ENCODE measurements at places on chromosomes 7 and 10. TPM values are rescaled to one million over a fixed set of nuclear protein-coding genes. Genes with fewer than 3 reads are reported as not detected.
A peak's percentile ranks its signal among the peaks of the same experiment; 100 is the strongest.

GRCh38 chr10:60998932-60999331 lies 54.9 kb upstream of the RHOBTB1 start:
- DNase-seq = no peak

GRCh38 chr7:65912237-65912636 lies 39.4 kb downstream of the VKORC1L1 start:
- no peak for DNase-seq

DNA sequence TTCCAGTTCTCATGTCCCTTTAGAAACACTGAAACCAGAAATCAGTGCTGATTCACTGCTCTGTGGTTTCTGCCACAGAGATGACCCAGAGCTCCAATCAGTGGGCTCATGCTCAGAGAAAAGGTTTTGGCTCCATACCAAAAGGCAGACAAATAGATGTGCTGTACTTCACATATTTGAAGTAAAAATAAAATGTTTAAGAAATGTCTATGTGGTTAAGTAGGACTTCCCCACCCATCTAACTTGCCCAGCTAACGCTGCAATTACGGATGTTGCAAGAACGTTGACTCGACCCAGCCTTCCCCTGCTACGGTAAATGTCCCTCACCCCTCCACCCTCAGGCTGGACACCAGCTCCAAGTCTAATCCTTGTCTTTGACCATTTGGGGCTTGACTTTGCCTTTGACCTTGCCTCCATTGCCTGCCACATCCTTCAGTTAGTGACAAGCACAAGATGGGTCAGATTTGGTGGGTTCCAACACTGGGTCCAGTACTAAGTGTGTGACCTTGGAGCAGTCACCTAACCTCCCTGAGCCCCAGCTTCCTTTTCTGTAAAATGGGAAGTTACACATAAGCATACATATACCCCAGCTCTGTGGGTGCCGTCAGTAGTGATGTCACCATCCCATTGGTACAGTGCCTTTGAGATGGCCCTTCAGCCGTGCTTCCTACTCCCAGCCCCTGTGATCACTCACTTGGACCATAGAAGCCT lies 95.8 kb downstream of the CHST15 start:
- peak; percentile 5 for DNase-seq

DNA sequence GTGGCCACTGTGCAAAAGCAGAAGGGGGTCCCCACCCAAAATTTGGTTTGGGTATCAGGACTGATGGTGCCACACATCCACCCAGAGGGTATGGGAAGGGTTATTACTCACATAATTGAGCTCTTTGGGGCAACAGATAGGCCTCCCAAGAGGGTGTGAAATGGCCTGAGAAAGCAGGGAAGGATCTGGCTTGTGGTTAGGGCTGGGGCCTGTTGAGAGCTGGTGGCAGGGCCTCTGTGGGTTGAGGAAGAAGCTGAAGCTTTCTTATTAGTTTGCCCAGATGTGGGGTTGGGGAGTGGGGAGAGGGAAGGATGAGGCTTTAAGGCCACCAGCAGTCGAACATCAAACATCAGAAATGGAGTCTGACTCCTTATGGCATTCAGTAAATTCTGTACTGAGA lies 18.3 kb upstream of the MKI67 start:
- no peak for DNase-seq

DNA sequence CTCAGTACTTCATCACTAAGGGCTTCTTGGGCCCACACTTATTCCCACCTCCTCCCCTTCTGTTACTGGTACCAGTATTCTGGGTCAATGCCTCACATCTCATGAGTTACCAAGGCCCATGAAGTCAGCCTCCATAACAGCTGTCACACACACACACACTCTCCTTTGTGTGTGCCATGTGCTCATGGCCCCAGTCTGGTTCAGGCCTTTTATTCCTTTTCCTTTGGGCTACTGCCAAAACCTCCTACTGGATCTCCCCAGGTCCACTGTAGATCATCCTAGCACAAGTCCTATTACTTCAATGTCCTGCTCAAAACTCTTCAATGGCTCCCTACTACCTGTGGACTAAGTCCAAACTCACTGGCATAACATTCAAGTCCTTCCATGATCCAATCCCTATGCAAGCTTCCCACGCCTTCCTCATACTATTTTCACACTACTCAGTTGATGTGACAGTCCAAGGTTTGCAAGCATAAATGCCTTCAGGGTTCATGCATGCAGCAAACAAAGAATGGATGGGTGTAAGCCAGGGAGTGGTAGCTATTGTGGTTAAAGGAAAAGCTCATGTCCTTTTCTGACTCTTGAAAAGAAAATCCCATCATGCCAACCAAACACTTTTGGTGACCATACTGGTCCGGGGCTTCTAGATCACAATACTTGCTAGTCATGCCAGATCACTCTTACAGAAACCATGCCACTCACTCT lies 68.1 kb downstream of the CCDC6 start:
- no peak for DNase-seq

- no peak for DNase-seq
Observed at GRCh38 chr10:113733635-113734034, 17.8 kb upstream of the PLEKHS1 start.

- no peak for DNase-seq
Observed at GRCh38 chr7:129083525-129083924, 28.6 kb upstream of the TNPO3 start.

GRCh38 chr7:139317939-139318505 lies 23.1 kb upstream of the FMC1 start:
- DNase-seq = no peak

- DNase-seq = no peak
Observed at GRCh38 chr10:43194266-43194665, 56.0 kb downstream of the CSGALNACT2 start.

DNA sequence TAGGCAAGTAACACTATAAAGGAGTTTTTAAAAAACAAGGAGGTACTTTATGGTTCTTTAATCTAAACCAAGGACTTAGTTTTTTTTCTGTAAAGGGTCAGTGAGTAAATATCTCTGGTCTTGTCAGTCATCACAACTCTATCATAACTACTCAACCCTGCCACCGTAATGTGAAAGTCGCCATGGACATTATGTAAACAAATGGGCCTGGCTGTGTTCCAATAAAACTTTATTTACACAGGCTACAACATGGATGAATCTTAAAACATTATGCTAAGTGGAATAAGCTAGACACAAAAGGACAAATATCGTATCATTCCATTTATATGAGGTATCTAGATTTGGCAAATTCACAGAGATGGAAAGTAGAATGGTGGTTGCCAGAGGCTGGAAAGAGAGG lies 60.8 kb upstream of the SP4 start:
- no peak for DNase-seq

DNA sequence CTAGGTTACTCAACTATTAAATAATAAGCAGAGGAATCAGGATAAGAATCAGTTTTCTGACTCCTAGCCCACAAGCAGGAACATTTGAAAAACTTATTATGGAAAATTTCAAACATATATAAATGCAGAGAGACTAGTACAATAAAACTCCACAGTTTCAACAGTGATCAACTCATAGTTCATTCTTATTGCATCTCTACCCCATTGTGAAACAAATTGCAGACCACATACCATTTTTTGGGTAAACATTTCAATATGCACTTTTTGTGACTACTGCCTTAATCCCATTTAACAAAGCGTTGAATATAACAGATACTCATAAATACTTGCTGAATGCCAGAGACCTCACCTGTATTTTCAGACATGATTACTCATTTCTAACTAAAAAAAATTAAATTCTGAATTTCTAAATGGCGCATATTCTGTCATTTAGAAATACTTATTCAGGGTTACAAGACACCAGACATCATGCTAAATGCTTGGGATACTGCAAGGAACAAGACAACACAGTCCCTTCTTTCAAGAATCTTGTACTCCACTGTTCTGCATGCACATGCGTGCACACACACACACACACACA lies 11.4 kb downstream of the CDK6 start:
- no peak for DNase-seq

- DNase-seq = no peak
Observed at GRCh38 chr7:139360948-139361307, 1.2 kb downstream of the LUC7L2 start.

DNA sequence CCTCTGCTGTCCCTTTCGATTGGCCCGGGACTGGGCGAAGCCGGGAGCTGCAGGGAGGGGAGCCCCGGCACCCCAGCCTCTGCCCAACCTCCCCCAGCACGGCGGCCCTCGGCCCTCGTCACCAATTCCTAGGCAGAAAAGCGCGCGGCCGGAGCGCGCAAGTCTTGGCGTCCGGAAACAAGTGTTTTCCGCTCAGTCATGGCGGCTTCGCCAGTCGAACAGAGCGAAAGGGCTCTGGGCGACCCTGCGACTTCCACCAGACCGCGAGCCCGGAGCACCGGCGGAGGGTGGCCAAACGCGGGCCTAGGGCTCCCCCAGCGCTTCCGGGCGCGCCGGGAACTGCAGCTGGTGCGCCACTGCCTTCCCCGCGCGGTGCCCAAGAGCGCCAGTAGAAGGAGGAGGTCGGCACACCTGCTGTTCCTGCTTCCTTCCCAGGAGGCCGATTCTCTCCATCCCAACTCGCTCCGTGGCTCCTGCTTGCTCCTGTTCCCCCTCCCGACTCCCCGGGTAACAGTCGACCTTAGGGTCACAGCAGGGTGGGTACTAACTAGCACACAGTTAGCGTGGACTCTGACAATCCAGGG lies 729.9 kb downstream of the ZWINT start:
- DNase-seq = no peak

GRCh38 chr10:930625-931325 lies 730 bp downstream of the LARP4B start:
- DNase-seq = no peak

DNA sequence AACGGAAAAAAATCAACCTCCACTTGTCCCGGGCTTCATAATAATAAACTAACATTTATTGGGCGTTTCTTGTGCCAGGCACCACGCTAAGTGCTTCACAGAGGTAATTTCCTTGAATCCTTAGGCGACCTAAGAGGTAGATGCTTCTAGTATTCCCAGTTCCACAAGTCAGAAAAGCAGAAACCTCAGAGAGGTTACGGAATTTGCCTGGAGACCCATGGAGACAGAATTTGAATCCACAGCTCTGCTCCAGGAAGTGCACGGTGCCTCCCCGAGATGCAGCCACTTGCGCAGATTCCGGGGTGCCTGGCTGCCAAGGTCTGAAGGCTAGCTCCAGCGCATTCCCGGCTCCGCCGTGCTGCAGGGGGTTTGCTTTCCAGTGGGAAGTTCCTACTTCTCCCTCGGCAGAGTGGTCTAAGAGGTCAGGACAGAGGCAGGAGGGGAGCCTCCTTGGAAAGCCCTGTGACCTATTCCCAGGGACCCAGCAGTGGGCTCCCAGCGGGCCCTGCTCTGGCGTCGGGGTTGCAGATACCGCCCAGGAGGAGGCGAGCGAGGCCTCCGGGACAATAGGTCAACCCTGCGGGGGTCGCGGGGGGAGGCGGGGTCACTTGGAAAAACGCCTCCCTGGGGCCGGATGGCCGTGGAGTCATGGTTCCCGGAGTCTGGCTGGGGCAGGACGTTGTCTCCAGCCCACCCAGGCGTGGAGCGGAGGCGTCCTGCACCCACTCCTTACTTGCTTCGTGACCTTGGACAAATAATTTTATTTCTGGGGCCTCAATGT lies 10.1 kb upstream of the NKX2-3 start:
- DNase-seq = no peak

- DNase-seq = peak; percentile 27
Observed at GRCh38 chr10:74120911-74121310, 29.7 kb downstream of the AP3M1 start.

DNA sequence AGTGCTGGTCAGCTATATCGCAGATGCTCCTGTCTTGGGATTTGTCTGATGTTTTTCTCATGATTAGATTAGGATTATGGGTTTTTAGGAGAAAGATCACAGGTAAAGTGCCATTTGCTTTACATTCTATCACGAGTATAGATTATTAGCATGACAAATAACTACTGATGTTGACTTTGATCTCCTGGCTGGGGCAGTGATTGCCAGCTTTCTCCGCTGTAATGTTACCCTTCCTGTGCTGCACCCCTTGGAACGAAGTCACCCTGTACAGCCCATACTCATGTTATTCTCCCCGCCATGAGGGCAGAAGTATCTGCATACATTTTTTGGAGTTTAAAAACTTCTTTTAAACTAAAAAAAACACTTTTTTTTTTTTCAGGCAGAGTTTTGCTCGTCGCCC lies 10.8 kb upstream of the CLDN4 start:
- no peak for DNase-seq

DNA sequence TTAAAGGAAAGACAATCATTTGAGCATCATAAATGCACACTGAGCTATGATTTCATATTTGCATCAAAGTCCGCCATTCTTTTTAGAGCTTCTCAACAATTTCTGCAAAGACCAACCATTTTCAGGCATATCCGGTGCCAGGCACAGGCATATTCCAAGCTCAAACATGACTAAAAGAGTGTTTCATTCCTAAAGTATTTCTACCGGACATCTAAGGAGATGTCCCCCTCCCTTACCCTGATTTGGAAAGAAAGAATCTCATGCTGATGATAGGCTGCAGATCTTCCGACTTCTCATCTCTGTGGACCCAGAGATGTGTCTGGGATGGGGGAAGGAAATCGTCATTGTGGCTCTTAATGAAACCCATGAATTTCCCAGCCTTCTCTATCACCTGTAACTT lies 600.5 kb upstream of the MGMT start:
- no peak for DNase-seq

GRCh38 chr10:49616421-49617101 lies 2.7 kb downstream of the CHAT start:
- DNase-seq = no peak

DNA sequence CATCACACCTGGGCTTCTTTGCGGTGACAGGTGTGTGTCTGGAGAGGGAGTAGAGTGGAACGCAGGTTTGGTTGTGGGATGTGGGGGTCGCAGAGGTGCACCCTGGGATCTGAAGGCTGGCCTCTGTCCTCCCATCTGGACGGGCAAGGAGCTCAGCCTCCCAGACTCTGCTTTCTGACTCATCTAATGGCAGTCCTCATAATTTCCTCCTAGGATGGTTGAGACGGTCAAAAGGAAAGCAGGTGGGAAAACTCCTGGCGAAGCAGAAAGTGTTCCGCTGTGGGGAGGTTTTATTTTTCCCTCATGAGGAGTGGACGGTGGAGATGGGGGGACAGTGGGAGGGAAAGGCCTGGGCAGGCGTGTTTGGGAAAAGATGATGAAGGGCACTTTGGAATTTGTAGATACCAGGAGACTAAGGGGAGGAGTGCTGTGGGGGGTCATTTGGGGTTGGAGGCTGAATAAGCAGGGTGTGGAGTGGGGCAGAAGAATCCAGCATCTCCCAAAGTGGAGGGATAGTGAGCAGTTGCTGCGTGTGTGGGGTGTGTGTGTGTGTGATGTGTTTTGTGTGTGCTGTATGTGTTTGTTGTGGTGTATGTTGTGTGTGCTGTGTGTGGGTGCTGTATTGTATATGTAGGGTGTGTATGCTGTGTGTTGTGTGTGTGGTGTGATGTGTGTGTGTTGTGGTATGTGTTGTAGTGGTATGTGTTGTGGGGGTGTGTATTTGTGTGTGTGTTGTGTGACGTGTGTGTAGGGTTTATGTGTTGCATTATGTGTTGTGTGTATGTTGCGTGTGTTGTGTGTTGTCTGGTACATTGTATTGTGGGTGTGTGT lies 97.2 kb upstream of the PODXL start:
- DNase-seq = no peak

GRCh38 chr10:58952162-58952601 lies 224.3 kb upstream of the PHYHIPL start:
- no peak for DNase-seq

GRCh38 chr7:90690159-90690858 lies 94.2 kb downstream of the CDK14 start:
- no peak for DNase-seq

Gene LRIT1
- total RNA-seq = not detected

Gene PILRA
- total RNA-seq = 1.6 TPM

Gene TSPAN12
- total RNA-seq = not detected

Gene WEE2
- total RNA-seq = not detected

Gene TUBB8
- total RNA-seq = 1.4 TPM

Gene CDK5
- 25.3 TPM for total RNA-seq

Gene SLC18A2
- total RNA-seq = not detected

Gene RSU1
- 14.9 TPM for total RNA-seq

Gene SPDYE6
- not detected for total RNA-seq

Gene SLC26A5
- not detected for total RNA-seq

Gene CPA2
- total RNA-seq = not detected

Data from G401 (cell line).